ENCODE measurements at places on chromosomes 12 and 14. TPM values are rescaled to one million over a fixed set of nuclear protein-coding genes. Genes with fewer than 3 reads are reported as not detected.
A peak's percentile ranks its signal among the peaks of the same experiment; 100 is the strongest.

CNIH1 gene
- 132 TPM for total RNA-seq

SLC7A8 gene
- not detected for total RNA-seq

SLC25A47 gene
- total RNA-seq: not detected

LRRC10 gene
- total RNA-seq: not detected

MFAP5 gene
- not detected for total RNA-seq

TPI1 gene
- total RNA-seq: 1,673 TPM

SYCP3 gene
- total RNA-seq: not detected

TMEM229B gene
- total RNA-seq: 60.2 TPM

KERA gene
- total RNA-seq: not detected

ZFHX2 gene
- 0.32 TPM for total RNA-seq

C12orf60 gene
- 0.69 TPM for total RNA-seq

KCNJ8 gene
- not detected for total RNA-seq

SPIC gene
- not detected for total RNA-seq

CLEC4C gene
- total RNA-seq: not detected

PTPRQ gene
- not detected for total RNA-seq

- H3K4me3 ChIP-seq: peak overlapping the region; percentile 37
- peaks cover 7% of the 10 kb centered on the region for H3K4me1 ChIP-seq
- no peaks in the 10 kb centered on the region for H3K36me3 ChIP-seq
- DNase-seq: no peak
- no peaks in the 10 kb centered on the region for H3K27me3 ChIP-seq
These were observed 917.0 kb downstream of the LRFN5 start for GRCh38 chr14:42523666-42524065.

DNA sequence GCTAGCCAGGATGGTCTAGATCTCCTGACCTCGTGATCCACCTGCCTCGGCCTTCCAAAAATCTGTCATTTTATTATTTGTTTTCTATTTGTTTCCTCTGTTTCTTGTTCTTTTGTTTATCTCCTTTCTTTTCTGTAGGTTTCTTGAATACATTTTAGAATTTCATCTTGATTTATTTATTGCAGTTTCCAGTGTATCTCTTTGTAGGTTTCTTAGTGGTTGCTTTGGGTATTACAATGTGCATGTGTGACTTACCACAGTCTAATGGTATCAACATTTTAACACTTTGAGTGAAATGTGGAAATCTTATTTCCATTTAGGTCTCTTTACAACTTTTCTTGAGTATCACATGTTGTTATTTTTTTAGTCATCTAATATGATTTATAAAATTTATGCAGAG lies 29.9 kb upstream of the MUCL1 start:
- H3K4me3 ChIP-seq: no peak overlapping the region
- H3K36me3 ChIP-seq: no peaks in the 10 kb centered on the region
- no peak for DNase-seq
- no peaks in the 10 kb centered on the region for H3K4me1 ChIP-seq
- H3K27ac ChIP-seq: no peak overlapping the region
- no peaks in the 10 kb centered on the region for H3K27me3 ChIP-seq

GRCh38 chr12:82959821-82960220 lies 273.1 kb downstream of the TMTC2 start:
- no peak overlapping the region for H3K27ac ChIP-seq
- DNase-seq: no peak
- no peaks in the 10 kb centered on the region for H3K4me1 ChIP-seq

GRCh38 chr12:10851243-10851858 lies 2.1 kb upstream of the PRR4 start:
- H3K27ac ChIP-seq: no peak overlapping the region
- H3K4me3 ChIP-seq: no peak overlapping the region
- DNase-seq: no peak
- H3K36me3 ChIP-seq: no peaks in the 10 kb centered on the region
- H3K27me3 ChIP-seq: no peaks in the 10 kb centered on the region
- H3K4me1 ChIP-seq: peaks cover 13% of the 10 kb centered on the region

DNA sequence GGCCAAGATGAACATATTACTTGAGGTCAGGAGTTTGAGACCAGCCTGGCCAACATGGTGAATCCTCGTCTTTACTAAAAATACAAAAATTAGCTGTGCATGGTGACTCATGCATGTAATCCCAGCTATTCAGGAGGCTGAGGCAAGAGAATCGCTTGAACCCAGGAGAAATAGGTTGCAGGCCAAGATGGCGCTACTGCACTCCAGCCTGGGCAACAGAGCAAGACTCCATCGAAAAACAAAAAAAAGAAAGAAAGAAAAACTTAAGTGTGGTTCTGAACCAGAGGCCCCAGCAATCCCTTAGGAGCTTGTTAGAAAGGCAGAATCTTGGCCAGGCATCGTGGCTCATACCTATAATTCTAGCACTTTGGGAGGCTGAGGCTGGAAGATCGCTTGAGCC lies 24.5 kb downstream of the SVOP start:
- DNase-seq: no peak
- no peaks in the 10 kb centered on the region for H3K36me3 ChIP-seq
- H3K27ac ChIP-seq: no peak overlapping the region
- no peaks in the 10 kb centered on the region for H3K4me1 ChIP-seq
- H3K4me3 ChIP-seq: no peak overlapping the region

- H3K4me1 ChIP-seq: no peaks in the 10 kb centered on the region
- no peaks in the 10 kb centered on the region for H3K36me3 ChIP-seq
- no peak overlapping the region for H3K27ac ChIP-seq
- DNase-seq: no peak
- H3K4me3 ChIP-seq: no peak overlapping the region
- H3K27me3 ChIP-seq: no peaks in the 10 kb centered on the region
These were observed 1.1 kb upstream of the BCL11B start for GRCh38 chr14:99272899-99273765.

DNA sequence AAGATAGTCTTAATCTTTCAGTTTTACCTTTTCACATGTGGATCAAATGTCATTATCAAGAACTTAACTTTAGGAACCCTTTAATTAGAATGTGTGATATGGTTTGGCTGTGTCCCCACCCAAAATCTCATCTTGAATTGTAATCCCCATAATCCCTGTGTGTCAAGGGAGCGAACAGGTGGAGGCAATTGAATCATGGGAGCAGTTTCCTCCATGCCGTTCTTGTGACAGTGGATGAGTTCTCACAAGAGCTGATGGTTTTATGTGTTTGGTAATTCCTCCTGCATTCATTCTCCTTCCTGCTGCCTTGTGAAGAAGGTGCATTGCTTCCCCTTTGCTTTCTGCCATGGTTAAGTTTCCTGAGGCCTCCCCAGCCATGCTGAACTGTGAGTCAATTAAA lies 160.6 kb downstream of the MON2 start:
- H3K27ac ChIP-seq: no peak overlapping the region
- no peaks in the 10 kb centered on the region for H3K27me3 ChIP-seq
- no peaks in the 10 kb centered on the region for H3K36me3 ChIP-seq
- H3K4me1 ChIP-seq: no peaks in the 10 kb centered on the region

DNA sequence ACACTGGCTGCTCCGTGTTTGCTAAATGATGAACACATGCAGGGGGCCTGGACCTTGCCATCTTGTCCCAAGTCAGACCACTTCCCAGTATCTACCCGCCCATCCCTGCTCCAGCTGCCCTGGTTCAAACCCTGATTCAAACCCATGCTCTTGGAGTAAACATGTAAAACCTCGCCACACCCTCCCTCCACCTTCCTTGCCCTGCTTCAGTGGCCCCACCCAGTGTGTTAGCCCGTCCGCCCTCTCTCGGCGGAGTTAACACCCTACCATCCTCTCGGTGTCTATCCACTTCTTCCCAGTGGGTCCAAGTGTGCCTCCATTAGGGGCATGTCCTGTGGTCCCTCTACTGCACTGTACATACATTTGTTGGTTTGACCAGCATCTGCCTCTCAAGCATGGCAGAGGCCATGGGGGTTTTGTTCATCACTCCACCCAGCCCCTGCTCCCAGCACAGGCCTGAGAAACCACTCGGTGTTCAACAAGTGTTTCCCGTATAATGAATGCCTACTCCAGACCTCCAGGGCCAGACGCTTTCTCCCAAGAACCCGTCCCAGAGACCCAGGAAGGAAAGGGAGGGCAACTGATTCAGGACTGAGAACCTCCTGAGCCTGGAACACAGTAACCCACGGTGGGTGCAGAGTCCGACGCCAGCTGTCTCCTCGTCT lies 37.1 kb downstream of the P2RX4 start:
- no peak for DNase-seq
- no peaks in the 10 kb centered on the region for H3K36me3 ChIP-seq
- no peak overlapping the region for H3K4me3 ChIP-seq

DNA sequence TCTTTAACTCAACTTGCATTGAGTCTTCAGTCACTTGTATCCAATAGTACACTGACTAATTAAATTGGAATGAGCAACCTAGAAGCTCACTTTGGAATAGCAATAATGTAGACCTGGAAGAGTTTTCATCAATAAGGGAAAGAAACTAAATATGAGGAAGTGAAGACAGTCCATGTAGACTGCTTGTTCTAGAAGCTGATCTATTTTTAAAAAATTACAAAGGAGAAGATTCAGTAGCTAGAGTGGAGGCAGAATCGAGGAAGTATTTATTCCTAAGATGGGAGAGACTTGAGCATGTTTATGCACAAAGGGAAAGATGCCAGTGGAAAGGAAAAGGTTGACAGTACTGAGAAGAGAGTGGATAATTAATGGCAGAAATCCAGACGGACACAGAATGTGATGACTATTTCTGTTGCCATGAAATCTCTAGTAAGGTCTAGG lies 156.3 kb upstream of the PDE3A start:
- H3K4me3 ChIP-seq: no peak overlapping the region
- H3K36me3 ChIP-seq: no peaks in the 10 kb centered on the region
- H3K27ac ChIP-seq: no peak overlapping the region
- no peaks in the 10 kb centered on the region for H3K4me1 ChIP-seq

- no peaks in the 10 kb centered on the region for H3K27me3 ChIP-seq
- H3K4me1 ChIP-seq: no peaks in the 10 kb centered on the region
- H3K27ac ChIP-seq: no peak overlapping the region
- no peak overlapping the region for H3K4me3 ChIP-seq
- H3K36me3 ChIP-seq: no peaks in the 10 kb centered on the region
- DNase-seq: no peak
These were observed 164.8 kb upstream of the NRXN3 start for GRCh38 chr14:78005325-78005724.

DNA sequence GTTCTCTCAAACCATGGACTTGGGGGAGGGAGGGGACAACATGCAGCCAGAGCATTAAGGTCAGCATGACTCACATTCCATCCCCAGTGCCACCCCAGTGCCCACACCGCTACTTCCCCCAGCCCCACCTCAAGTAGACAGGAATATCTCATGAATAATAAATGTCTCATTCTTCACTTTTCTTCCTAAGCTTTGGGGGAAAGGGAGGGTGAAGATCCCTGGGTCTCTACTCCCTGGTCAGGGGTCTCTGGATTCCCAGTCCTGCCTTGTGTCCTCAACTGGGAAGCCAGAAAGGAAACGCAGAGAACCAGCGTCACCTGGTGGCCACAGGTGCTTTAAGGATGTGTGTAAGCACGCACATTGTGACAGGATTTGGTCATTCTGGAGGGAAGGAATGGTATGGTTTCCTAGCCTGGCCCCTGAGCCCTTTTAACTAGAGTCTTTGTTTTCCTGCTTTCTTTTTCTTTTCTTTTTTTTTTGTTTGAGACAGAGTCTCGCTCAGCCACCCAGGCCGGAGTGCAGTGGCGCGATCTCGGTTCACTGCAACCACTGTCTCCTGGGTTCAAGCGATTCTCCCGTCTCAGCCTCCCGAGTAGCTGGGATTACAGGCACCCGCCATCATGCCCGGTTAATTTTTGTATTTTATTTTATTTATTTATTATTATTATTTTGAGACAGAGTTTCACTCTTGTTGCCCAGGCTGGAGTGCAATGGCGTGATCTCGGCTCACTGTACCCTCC lies 3.4 kb downstream of the GPR84 start:
- H3K4me1 ChIP-seq: peaks cover 45% of the 10 kb centered on the region
- H3K27ac ChIP-seq: no peak overlapping the region
- H3K27me3 ChIP-seq: no peaks in the 10 kb centered on the region
- peak; percentile 86 for DNase-seq

- H3K27me3 ChIP-seq: no peaks in the 10 kb centered on the region
- DNase-seq: no peak
- no peaks in the 10 kb centered on the region for H3K36me3 ChIP-seq
- no peaks in the 10 kb centered on the region for H3K4me1 ChIP-seq
These were observed 41.3 kb upstream of the LMNTD1 start for GRCh38 chr12:25594376-25594775.

GRCh38 chr12:118960865-118961264 lies 20.5 kb upstream of the SRRM4 start:
- no peak overlapping the region for H3K27ac ChIP-seq
- H3K27me3 ChIP-seq: peaks cover 2% of the 10 kb centered on the region
- no peak overlapping the region for H3K4me3 ChIP-seq
- peaks cover 4% of the 10 kb centered on the region for H3K4me1 ChIP-seq

DNA sequence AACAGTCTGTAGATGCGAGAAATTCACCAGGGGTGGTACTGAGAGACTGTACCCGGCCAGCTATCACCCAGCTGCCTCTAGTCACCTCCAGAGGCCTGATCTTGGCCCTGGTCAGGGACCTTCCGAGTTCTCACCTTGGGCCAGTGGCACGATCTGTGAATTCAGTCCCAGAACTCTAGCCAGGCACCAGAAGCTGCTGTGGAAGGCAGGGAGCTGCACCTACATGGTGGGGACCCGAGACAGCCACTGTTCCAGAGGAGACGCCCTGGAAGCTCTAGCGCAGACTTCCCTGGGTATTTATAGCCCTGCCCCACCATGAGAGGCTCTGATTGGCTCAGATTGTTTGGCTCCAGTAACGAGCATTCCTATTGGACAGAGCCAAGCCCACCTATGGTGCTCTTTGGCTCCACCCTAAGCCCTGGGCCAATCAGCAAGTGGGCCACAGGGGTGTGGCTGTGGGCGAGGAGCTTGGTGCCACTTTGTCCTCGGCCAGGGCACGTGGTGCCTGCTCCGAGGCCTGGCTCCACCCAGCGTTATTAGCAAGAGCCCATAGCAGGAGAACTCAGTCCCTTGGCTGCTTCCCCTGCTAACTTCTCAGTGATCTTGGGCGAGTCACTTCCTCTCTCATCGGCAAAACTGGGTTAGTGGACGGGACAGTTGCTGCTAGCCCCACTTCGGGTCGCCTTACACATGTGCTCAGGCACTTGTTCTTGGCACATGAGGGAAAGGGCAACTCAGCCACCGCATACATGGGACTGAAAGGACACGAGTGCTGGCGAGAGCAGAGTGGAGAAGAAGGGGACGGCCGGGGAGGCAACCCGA lies 89.0 kb upstream of the BCL11B start:
- H3K36me3 ChIP-seq: no peaks in the 10 kb centered on the region
- H3K27me3 ChIP-seq: no peaks in the 10 kb centered on the region

DNA sequence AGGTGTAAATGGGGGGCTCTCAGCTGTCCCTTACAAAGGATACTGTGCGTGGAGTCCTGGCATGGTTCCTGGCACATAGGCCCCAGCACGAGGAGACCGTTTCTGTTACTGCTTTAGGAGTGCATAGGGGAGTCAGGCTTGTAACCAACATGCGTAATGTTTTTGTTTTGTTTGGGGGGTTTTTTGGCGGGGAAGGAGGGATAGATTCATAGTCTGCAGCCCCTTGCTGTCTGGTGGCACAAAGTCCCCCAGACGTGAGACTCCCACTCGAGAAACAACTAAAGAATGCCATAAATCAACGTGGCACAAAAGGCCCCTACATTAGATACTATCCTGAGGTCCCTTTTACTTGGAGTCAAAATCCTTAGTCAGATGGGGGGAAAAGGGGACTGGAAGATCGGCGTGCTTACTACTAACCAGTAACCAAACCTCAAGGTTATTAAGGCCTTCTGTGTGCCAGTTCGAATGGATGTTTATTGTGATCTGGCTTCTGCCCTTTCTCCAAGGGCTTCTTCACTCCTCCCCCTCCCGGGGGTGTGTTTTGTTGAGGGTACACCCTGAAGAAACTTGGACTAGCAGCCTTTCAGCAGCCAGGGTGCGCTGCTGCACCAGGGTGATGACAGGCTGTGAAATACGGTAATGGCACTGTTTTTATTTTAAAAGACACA lies 874 bp downstream of the ISCU start:
- H3K36me3 ChIP-seq: peaks cover 29% of the 10 kb centered on the region
- H3K4me3 ChIP-seq: peak overlapping the region; percentile 95

GRCh38 chr12:55067701-55068100 lies 47.9 kb downstream of the NEUROD4 start:
- H3K4me1 ChIP-seq: no peaks in the 10 kb centered on the region
- H3K27me3 ChIP-seq: no peaks in the 10 kb centered on the region
- H3K27ac ChIP-seq: no peak overlapping the region
- no peak for DNase-seq
